ENCODE measurements at places on chromosomes 12 and 14.

GRCh38 chr12:42958291-42958674, 368.7 kb upstream of the PRICKLE1 start:
- DNase-seq = no peak

- DNase-seq = peak; percentile 2
Measured at GRCh38 chr12:34604631-34605509, 582.6 kb downstream of the ALG10 start.

DNA sequence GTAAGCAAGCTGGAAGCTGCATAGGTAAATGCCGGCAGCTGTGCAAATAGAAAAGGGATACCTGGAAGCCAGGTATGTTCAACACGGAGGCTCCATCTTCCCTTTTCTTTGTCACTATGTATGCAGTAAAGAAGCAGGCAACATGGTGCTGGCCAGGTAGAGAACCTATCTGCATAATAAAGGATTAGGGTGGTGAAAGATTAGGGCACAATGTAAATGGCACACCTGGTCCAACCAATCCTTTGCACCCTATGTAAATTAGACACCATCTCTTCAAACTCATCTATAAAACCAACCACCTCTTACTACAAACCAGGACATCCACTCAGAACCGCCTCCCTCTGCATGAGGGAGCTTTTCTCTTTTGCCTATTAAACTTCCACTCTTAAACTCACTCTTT, 32.3 kb downstream of the RPS29 start:
- DNase-seq = no peak

DNA sequence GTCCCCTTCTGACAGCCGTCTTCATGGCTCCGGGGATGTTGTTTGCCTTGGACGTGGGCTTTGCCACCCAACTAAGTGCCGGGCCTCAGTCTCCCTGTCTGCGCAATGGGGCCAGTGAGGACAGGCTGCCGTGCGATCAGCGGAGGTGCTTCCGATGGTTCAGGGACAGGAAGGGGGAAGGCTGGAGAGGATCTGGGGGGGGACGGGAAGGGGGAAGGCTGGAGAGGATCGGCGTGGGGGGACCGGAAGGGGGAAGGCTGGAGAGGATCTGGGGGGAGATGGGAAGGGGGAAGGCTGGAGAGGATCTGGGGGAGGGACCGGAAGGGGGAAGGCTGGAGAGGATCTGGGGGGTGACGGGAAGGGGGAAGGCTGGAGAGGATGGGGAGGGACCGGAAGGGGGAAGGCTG, 3.4 kb downstream of the MMP17 start:
- no peak for DNase-seq

- no peak for DNase-seq
Measured at GRCh38 chr14:75543253-75543652, 21.0 kb downstream of the BATF start.

- DNase-seq = no peak
Measured at GRCh38 chr14:28243600-28243999, 523.0 kb upstream of the FOXG1 start.

- DNase-seq = peak; percentile 94
Measured at GRCh38 chr12:116910645-116911451, at the start of gene FBXW8. Gene FBXW8 (plus strand): TSS chr12:116910950. CDS start chr12:116911038, 88 bp downstream.

- no peak for DNase-seq
Measured at GRCh38 chr14:92565040-92565717, 51.6 kb downstream of the RIN3 start.

DNA sequence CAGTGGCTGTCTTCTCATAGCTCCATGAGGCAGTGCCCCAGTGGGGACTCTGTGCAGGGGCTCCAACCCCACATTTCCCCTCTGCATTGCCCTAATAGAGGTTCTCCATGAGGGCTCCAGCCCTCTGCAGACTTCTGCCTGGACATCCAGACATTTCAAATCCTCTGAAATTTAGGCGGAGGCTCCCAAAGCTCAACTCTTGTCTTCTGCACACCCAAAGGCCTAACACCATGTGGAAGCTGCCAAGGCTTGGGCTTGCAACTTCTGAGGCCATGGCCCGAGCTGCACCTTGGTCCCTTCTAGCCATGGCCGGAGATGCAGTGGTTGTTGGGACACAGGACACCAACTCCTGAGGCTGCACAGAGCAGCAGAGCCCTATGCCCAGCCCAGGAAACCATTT, 20.5 kb upstream of the PPP2R5C start:
- no peak for DNase-seq

GRCh38 chr14:74608959-74609611, 3.0 kb downstream of the LTBP2 start:
- peak; percentile 86 for DNase-seq

- DNase-seq = peak; percentile 55
Measured at GRCh38 chr12:98743362-98743953, 98.4 kb downstream of the APAF1 start.

- peak; percentile 85 for DNase-seq
Measured at GRCh38 chr12:50101663-50102062, 2.1 kb upstream of the GPD1 start.

DNA sequence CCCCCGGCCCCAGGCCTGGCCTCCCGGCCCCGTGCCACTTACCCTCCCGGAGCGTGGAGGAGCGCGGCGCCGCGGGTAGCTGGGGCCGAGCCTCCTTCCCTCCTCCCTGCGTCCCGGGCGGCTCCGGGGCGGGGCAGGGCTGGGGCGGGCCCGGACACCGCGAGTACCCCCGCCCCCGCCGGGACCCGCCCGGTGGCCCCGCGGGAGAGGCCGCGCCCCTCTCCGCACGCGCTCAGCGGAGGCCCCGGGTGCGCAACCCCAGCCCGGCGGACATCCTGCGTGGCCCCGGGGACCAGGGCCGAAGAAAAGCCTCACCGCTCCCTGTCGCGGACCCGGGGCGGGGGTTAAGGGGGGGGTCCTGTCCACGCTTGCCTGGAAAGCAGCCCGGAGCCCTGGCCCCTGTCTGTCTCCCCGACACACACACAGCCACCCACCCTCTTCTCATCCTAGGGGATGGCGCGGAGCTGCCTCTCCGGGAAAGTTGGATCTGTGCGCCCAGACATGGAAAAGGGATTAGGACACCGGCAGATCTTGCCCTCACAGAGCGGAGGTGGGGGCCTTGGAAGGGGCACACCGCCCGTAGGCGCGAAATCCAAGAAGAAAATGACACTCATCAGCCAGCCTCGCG, at the start of gene SYNE3:
TSS of gene SYNE3 (minus strand) at position 97 of the 628 bp plus-strand sequence. CDS start 40,829 bp downstream, outside the sequence.
- DNase-seq = peak; percentile 92

DNA sequence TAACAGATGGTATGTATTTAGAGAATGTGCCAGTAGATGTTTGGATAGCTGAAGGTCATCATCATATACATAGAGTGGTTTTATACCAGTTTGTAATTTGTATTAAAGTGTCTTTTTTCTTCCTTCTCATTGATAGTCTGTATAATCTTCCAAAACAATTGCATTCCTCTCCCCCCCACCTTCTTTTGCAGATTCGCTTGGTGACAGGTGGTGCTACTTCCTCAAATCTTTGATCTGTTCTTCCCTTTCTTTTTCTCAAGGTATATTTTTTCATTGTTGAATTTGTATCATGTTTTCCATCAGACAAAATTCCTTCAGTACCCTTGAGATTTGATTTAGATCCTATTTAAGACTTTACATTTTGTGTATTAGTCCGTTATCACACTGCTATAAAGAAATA, 15.0 kb downstream of the TBC1D15 start:
- DNase-seq = no peak

- DNase-seq = no peak
Measured at GRCh38 chr14:21668377-21668776, 5.2 kb downstream of the OR4E1 start.

- DNase-seq = no peak
Measured at GRCh38 chr14:95025218-95025617, 132.1 kb downstream of the DICER1 start.

DNA sequence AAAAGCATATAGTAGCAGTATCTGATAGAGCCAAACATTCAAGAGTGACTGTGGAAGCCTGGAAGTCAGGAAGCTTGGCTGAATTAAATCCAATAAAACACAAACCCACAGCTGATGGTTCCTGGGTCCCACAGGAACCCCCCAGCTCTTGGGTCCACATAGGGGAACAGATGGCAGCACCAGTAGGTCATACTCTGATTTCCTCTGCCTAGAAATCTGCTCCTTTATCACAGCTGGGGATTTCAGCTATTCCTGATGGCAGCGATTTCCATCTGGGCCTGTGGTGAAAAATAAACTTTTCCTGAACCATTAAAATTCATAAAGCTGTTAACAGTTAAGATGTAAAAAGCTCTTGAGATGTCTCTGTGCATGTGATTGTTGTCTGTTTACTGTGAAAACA, 202.0 kb upstream of the FRMD6 start:
- DNase-seq = no peak

- no peak for DNase-seq
Measured at GRCh38 chr12:76921100-76921471, 42.3 kb upstream of the CSRP2 start.

GRCh38 chr12:51023625-51024382, 2.4 kb downstream of the SLC11A2 start:
- no peak for DNase-seq

DNA sequence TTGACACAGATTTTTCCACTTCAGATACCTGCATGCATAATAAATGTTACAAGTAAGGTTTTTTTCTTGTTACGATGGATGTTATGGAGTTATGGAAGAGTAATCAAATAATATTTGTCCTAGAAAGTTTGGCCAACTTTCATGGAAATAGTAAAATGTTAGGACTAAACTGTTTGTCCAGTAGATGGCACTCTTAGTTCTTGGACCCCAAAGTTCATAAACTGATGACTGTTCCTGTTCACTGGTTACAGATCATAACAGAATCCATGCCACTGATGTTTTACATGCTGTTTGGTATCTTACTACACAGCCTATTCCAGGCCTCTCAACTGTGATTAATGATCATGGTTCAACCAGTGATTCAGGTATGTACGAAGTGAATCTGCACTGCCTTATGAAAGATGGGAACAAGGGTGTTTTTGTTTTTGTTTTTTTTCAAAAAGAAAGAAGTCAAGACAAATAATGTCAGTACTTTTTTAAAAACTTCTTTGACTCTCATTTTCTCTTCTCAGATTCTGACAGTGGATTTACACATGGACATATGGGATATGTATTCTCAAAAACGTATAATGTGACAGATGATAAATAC, 48.8 kb upstream of the SLCO1C1 start:
- DNase-seq = no peak

GRCh38 chr12:127546721-127547505, 720.1 kb upstream of the TMEM132C start:
- no peak for DNase-seq

DNA sequence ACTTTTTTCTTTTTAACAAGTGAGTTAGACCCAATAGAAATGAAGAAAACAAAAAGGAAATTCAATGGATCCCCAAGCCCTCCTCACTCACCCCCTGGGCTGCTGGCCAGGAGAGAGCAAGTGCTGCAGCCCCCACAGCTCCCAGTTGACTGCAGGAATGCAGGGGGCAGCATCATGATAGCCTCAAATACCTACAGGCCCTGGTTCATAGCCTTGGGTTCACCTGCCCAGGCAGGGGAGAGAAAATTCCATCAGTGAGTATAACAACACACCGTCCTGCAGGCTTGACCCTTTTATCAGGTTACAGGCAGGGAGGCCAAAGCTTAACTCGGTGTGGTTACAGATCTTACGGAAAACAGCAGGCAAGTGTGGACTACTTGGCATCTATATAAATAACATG, 76.3 kb downstream of the PHLDA1 start:
- DNase-seq = peak; percentile 36

DNA sequence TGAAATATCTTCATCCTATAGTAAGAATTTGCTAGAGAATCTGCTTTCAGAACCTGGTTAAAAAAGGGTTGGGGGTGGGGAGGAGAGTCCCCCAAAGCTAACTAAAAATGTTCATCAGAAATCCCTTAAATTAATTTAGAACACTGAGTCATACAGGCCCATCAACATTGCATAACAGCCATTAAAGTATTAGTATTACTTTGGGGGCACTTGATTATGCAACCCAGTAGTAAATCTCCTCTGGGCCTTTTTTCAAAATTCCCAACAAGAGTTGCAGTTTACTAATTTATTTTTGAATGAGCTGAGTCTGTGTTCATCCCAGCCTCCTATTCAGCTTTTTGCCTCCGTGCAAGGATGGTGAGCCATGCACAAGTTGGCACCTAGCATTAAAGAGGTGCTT, 8.8 kb upstream of the SLC24A4 start:
- no peak for DNase-seq

Measured in H7 (cell line).